Midbrain (tissue), 1 donor: ENCODE measurements at places on chromosomes 1 and 21.

- DNase-seq: no peak
Observed at GRCh38 chr21:34362136-34362444, 1.7 kb upstream of the KCNE2 start.

GRCh38 chr1:164637461-164638375, 78.7 kb downstream of the PBX1 start:
- DNase-seq: peak; percentile 26

DNA sequence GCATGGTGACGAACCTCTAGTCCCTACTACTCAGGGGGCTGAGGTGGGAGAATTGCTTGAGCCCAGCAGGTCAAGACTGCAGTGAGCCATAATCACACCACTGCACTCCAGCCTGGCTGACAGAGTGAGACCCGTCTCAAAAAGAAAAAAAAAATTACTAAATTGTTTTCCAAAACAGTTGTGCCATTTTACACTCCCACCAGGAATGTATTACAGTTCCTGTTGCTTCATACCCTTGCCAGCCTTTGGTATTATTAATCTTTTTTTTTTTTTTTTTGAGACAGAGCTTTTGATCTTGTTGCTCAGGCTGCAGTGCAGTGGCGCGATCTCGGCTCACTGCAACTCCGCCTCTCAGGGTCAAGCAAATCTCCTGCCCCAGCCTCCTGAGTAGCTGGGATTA, 55.9 kb downstream of the RPS6KA1 start:
- DNase-seq: no peak

DNA sequence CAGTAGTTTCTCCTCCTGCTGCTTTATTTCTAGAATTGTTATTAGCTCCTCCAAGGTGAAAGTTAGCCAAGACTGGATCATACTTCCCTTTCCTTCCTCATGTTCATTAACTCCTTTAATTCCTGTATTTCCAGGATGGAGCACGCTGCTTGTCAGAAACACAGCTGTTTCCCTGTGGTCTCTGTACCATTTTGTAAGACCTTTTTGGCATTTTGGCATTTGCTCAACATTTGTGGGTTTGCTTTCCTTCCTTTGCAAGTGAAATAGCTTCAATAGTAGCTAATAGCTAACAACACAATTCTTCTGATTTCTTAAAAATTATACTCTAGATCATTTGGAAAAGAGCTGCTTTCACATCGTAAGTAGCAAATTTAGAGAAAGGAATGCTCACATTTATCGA, 44.3 kb upstream of the HPDL start:
- DNase-seq: no peak

DNA sequence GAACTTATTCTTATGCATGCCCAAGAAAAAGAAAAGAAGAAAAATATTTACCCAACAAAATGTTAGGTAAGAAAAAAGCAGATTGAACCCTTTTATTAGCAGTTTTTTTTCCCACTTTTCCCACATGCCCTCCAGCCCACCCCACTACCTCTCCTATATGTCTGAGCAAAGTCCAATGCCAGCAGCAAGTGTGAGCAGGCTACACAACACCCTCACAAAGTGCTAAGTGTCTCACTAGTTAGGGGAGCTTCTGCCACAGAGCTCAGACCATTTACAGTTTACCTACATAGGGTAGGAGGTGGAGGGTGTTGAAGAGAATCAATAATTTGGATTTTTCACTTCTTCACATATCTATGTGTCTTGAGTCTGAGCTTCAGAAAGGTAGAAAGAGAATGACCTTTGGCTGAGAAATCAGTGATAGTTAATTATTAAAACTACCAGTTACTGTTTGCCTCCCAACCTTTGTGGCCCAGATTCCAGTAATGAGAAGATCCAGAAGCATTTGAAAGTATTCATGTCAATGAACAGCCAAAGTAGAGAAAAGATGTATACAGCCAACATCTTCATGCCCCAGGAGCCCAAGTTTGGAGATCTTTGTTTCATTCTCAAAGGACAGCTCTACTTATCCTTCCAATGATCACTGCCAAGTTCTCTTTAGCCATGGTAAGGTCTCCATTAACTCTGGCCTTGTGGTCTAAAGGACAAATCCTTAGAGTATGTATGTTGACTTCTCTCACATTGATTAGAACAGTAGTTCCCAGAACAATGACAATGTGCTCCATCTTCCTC, 26.2 kb downstream of the OR10J5 start:
- no peak for DNase-seq

GRCh38 chr1:87284456-87285240, 44.0 kb upstream of the LMO4 start:
- DNase-seq: no peak

GRCh38 chr1:216805233-216805632, 82.0 kb upstream of the ESRRG start:
- peak; percentile 19 for DNase-seq

- no peak for DNase-seq
Observed at GRCh38 chr1:213017447-213018273, 2.0 kb upstream of the ANGEL2 start.

- DNase-seq: no peak
Observed at GRCh38 chr1:117952386-117952785, 22.8 kb downstream of the WDR3 start.

- DNase-seq: no peak
Observed at GRCh38 chr21:35460441-35460840, 411.3 kb upstream of the RUNX1 start.

DNA sequence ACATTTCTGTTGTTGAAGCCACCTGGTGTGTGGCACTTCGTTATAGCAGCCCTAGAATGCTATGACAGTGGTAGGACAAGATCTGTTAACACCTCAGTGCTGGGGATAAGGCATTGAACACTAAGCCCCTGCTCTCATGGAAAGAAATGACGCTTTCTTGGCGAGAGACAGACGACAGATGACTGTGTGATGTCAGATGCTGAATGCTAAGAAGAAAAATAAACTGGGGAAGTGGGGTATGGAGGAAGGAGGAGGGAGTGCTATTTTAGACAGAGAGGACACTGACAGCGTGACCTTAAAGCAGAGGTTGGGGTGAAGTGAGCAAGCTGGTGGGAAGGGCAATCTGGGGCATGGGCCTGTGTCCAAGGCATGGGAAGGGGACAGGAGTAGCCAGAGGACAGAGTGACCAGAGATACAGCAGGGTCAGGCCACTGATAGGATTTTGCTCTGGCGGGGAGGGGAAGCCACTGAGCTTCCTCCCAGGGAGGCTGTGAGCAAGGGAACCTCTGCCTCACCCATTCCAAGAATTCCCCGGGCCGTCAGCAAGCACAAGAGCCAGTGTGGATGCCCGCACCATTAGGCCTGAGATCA, 15.2 kb downstream of the DOP1B start:
- DNase-seq: no peak

GRCh38 chr1:4664606-4665005, 10.2 kb downstream of the AJAP1 start:
- DNase-seq: no peak

GRCh38 chr1:202825748-202826147, 15.0 kb downstream of the PCAT6 start:
- DNase-seq: no peak

GRCh38 chr1:40588586-40588985, 57.1 kb downstream of the ZNF684 start:
- peak; percentile 4 for DNase-seq

GRCh38 chr1:64540265-64540791, 70.4 kb downstream of the CACHD1 start:
- peak; percentile 30 for DNase-seq

DNA sequence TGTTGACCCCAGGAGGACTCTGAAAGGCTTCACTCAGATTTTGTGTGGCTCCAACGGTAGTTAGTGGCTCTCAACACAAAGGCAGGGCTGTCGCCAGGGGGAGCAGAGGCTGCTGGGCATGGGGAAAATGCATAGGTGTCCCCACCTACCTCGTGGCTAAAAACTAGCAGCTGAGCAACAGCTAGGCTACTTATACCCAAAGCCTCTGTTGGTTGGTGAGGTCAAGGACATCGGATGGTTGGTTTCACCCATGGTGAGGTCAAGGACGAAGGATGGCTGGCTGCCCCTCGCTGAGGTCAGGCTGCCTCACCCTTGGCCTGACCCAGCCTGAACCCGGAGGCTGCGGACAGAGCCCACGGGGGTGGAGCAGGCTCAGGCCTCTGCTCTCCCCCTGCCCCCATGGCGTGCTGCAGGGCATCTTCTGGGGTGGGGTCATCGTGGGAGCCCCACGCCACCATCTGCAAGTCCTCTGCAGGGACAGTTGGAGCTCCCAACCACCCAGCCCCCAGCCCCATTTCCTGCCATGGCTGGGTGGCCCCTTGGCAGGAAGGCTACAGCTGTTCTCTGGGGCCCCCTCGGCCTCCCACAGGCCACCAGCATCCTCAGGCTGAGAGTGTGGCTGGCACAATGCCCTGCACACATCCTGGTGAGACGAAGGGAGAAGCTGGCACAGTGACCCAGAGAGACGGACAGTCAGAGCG, 8.5 kb upstream of the GNB1 start:
- DNase-seq: no peak

DNA sequence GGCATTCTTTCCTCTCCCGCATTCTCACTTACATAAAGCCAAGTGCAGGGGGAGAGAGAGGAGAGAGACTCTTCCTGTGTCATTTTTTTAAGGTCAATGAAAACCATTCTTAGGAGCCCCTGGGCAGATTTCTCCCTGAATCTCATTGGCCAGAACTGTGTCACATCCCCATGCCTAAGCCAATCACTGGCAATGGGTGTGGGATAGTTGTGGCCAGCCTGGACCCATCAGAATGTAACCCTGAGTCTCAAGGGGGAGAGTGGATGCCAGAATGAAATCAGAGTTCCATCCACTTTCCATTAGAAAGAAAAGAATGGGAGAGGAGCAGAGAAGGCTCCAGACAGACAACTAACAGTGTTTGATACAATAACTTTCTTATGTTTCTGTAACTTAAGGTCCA, 31.2 kb upstream of the COQ8A start:
- no peak for DNase-seq

- DNase-seq: no peak
Observed at GRCh38 chr1:200150721-200151120, 123.2 kb downstream of the NR5A2 start.

GRCh38 chr1:62450301-62450700, 13.5 kb downstream of the USP1 start:
- no peak for DNase-seq

GRCh38 chr1:163055531-163055930, 13.6 kb upstream of the RGS4 start:
- DNase-seq: no peak

DNA sequence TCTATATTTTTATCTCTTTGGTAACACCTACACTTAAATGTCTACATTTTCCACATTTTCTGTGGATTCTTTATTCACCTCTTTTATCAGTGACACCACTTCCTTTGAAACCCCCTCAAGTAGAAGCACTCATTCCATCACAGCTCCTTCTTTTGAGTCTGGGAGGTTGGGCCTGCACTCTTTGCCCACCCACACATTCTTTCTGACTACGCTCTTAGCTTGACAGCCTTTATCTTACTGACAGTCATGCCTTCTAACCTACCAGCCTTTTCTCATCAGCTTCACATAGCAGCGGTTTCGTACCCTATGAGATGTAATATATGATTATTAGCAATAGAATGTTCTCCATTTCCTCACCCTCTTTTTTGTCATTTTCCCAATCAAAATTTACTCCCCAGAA, 151.9 kb downstream of the TNFSF18 start:
- DNase-seq: no peak

DNA sequence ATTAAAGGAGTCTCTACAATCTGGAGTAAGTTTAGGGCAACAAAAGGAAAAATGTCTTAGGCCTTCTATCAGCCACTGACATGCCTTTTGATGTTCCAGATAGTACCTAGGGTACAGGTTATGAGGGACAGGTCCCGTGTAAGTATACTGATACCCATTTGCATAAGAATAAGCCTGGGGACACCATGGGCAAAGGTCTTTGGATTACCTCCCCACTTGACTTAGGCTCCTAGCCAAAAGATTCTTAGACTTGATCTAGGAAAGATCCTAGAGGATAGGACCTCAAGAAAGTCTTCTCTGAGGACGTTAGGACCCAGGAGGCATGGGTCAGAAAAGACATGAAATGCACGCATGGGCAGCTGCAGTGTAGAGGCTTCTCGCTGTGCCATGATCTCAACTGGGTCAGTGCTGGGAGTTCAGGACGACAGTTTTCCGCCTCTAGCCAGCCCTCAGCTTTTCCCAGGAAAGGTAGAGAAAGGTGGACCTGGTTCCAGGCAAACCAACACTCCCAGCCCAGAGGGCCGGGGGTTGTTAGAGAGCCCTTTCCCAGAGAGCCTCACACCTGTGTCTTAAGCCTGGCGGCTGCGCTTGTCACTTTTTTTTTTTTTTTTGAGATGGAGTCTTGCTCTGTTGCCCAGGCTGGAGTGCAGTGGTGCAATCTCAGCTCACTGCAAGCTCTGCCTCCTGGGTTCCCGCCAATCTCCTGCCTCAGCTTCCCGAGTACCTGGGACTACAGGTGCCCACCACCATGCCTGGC, 26.6 kb downstream of the MSTO1 start:
- DNase-seq: no peak

GRCh38 chr1:183812686-183813569, 8.0 kb downstream of the RGL1 start:
- no peak for DNase-seq

- DNase-seq: no peak
Observed at GRCh38 chr1:32780628-32781234, 36.4 kb downstream of the YARS1 start.

- peak; percentile 73 for DNase-seq
Observed at GRCh38 chr1:1435106-1435903, at the start of gene VWA1. Gene VWA1, plus strand, starts transcription at chr1:1435690. Its CDS starts 59 bp downstream, at chr1:1435749.

DNA sequence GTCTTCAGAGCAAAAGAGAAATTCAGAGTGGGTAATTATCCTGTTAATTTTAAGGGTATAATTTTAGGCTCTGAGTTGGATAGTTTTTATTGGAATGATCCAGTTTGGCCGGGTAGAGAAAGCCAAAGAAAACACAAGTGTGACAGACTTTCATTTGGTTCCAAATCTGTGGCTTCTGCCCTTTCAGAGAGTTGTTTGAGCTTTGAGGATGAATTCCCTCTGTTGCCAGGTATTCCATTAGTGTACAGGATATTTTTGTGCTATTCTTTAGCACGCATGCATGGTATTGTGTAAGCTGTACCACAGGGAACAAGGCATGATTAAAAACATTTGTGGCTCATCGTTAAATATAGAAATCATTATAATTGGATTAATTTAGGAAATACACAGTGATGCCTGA, 384.4 kb downstream of the ADGRL2 start:
- no peak for DNase-seq

DNA sequence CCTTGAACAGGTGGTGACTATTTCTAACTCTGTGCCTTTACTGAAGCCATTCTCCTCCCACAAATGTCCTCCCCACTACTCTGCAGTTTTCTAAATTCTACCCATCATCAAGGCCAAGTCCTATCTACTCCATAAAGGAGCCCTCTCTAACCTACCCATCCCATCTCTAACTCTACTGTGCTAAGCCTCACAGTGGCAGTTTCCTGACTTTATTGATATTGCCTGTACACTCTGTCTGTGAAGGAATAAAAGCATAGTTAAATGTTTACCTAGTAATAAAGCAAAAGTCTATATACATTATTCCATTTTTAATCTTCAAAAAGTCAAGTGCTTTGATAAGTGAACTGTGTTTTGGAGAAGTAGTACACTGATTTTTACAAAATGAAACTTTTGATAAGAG, 178.4 kb upstream of the HMCN1 start:
- DNase-seq: no peak

- no peak for DNase-seq
Observed at GRCh38 chr1:235206533-235207208, 45.6 kb upstream of the RBM34 start.

GRCh38 chr1:8938232-8938999, 7.3 kb upstream of the CA6 start:
- no peak for DNase-seq

GRCh38 chr1:27342391-27342777, 562 bp downstream of the SYTL1 start:
- DNase-seq: no peak
